ENCODE measurements at places on chromosomes 16 and 17.

DNA sequence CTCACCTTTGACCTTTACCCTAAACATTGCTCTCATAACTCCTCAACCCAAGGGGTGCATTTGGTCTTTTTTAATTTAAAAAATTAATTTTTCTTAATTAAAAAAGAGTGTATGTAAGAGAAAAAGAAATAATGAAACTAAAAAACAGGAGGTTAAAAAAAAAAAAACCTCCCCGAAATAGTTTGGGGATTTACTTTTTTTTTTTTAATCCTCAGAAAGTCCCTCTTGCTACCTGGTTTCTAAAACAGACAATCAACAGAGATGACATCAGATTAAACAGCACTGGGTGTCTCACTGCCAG, 301.3 kb downstream of the SOX9 start:
- DNase-seq: no peak

- DNase-seq: no peak
These were observed 6.0 kb downstream of the C1QTNF8 start for GRCh38 chr16:1089822-1090619.

DNA sequence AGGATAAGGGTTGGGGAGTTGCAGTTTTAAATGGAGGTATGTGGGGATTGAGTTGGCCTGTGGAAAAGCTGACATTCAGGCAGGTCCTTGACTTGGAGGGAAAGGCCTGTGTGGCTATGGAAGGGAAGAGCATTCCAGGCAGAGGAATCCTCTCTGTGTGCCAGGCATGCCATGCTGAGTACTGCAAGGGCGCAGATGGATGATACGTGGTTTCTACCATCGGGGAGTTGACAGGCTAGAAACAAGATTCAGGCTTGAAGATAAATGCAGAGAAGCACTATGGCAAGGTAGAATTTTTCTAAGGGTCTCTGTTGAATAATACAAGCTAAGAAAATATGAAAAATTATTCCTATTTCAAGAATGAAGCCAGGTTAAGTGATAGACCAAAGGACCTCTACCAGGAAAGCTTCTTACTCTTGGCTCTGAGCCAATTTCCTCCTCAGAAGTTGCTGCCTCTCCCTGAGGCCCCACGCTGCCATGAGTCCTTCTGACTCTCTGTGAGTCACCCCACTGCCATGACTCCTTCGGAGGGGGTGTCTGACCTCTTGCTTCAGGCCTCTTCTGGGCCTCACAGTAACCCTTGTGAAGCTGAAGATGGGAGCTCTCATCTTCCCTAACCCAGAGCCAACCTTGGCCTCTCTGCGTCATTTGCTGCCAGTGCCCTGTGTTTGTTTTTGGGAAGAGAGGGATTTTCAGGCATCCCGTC, 75.8 kb downstream of the WNT3 start:
- no peak for DNase-seq

GRCh38 chr16:16857603-16858283, 478.8 kb downstream of the NPIPA7 start:
- no peak for DNase-seq

DNA sequence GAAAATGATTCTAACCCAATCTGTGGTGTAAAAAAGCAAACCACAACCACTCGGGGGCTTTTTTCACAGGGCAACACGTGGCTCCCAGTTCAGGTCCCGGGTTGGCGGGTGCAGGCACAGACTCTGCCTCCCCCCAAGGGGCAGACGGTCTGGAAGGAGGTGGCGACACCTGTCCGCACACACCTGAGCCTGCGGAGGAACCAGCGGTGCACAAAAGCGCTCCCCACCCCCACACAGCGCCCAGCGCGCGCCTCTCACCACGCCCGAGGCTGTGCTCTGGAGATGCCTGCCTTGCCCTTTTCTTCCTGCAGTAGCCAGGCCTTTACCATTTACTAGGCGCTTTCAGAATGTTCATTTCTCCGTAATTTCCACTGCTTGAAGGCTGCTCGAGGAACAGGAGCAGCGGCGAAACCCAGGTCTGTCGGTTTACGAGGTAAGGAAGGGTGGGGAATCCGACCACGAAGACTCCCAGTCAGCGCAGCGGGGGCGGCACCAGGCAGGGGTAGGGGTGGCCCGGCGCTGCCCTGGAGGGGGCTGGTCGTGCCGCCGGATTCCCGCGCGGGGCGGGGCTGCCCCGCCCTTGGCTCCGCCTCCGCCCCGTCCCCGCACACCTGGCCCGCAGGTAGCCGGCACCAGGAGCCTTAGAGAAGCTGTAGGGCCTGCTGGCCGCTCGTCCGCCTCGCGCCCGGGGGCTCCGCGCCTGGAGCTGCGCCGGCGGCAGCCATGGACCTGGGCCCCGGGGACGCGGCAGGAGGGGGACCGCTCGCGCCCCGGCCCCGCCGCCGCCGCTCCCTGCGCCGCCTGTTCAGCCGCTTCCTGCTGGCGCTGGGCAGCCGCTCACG, at the start of gene USP43:
TSS of gene USP43 (plus strand) at position 608 of the 842 bp plus-strand sequence. CDS start at position 724, 116 bp downstream.
- peak; percentile 20 for DNase-seq

GRCh38 chr17:82959990-82960418, 119.4 kb upstream of the METRNL start:
- no peak for DNase-seq

DNA sequence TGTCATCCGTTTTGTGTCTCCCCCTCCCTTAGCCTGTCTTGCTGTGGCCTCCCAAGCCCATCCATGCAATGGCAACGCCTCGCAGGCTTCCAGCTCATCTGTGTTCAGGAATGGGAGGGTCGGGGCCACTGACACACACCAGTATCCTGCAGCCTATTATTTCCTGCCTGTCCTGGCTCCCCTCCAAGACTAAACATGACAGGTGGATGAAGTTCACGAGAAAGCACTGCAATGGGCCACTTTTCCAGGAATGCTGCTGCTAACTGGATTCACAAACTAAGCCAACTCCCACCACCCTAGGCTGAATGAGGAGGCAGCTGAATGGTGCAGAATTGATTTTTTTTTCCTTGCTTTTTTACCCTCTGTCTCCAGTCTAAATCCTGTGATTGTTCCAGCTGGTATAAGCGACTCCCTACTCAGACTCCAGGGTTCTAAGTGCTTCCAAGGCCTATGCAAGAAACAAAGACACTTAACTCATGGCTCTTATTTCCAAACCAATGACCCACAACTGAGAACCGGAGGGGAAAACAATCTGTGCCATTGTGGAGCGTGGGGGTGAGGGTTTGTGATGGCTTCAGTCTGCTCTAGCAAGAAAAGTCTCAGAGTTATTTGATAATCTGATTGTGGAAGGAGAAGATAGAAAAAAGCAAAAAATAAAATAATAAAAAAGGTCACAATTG, 23.3 kb downstream of the TMEM100 start:
- DNase-seq: no peak

- no peak for DNase-seq
These were observed 2.5 kb downstream of the ACSF3 start for GRCh38 chr16:89096042-89096717.

DNA sequence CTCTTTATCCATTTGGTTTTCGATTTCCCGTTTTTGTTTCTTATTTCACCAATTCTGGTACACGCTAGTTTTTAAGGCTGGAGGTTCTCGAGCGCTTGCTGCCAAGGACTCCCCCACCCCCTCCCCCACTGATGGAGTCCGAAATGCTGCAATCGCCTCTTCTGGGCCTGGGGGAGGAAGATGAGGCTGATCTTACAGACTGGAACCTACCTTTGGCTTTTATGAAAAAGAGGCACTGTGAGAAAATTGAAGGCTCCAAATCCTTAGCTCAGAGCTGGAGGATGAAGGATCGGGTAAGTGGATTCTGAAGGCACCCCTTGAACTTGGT, 825 bp downstream of the RPTOR start:
- DNase-seq: no peak

- DNase-seq: no peak
These were observed 453.3 kb downstream of the XYLT1 start for GRCh38 chr16:17017442-17017841.

GRCh38 chr16:73315645-73316044, 267.7 kb upstream of the ZFHX3 start:
- DNase-seq: no peak

- DNase-seq: no peak
These were observed 14.9 kb downstream of the ITPRIPL2 start for GRCh38 chr16:19128454-19129200.

DNA sequence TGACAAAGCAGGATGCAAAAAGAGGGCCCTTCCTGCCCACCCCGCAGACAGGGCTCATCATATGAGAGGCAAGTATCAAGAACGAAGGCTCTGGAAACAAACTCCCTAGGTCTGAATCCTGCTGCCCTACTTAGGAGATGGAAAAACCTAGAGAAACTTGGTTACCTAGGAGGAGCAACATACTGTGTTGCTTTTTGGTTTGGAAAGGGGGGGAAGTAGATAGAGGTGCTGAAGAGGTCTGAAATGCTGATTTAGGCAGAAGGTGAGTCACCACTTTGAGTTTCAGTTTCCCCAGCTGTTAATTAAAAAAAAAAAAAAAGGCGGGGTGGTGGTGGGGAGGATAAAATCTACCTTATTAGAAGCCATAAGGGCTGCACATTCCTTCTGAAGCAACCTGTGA, 1.5 kb downstream of the N4BP1 start:
- no peak for DNase-seq

GRCh38 chr16:72511171-72511570, 339.2 kb upstream of the PMFBP1 start:
- no peak for DNase-seq

GRCh38 chr17:50213026-50214022, 11.9 kb upstream of the COL1A1 start:
- DNase-seq: peak; percentile 30
